ENCODE measurements at places on chromosomes 7 and 10.

GRCh38 chr7:43625453-43625852 lies 42.5 kb downstream of the STK17A start:
- DNase-seq, result no peak

- DNase-seq, result no peak
Measured at GRCh38 chr10:84227810-84228209, 2.5 kb upstream of the LRIT2 start.

GRCh38 chr10:78412605-78413004 lies 378.9 kb downstream of the RPS24 start:
- DNase-seq, result no peak

GRCh38 chr10:78972160-78972946 lies 96.4 kb upstream of the ZMIZ1 start:
- peak; percentile 71 for DNase-seq

All from ecto neural progenitor cell (in vitro differentiated cells).